ENCODE measurements at places on chromosomes 1 and 21.

DNA sequence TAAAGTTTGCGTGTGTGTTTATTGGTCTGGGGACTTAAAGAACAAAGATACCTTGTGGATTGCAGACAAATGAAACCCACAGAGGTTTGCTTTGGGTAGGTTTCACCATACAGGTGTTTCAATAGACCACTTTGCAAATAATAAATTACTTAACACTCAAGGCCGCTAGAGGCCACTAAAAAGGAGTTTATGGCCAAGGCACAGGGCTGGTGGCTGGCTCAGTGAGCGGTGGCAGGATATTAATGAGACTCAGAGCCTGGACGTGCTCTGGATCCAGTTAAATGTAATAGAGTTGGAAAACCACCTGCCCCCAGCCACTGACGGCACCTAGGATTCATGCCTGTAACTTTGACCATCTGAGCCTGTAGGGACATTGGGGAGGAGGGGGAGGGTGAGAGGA lies 44.5 kb downstream of the LRRC38 start:
- peak; percentile 49 for DNase-seq

DNA sequence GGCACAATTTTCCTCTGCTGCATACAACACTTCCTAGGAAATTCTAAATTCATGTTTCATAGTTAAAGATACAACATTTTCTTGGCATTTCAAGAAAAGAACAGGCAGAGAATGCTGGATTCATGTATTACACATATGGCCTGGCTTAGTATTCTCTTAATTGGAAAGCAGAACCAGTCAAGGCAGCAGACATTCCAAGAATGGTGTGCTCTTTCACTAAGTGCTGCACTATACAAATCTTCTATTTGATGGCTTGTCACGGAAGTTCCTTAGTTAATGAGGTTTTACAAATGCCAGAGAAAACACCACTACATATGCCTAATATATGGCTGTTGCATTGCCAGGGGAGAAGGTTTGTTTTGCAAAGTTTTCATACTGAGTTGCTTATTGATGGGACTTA lies 80.8 kb upstream of the DYNLT5 start:
- no peak for DNase-seq

GRCh38 chr1:39094685-39095084 lies 68.5 kb downstream of the NDUFS5 start:
- no peak for DNase-seq

DNA sequence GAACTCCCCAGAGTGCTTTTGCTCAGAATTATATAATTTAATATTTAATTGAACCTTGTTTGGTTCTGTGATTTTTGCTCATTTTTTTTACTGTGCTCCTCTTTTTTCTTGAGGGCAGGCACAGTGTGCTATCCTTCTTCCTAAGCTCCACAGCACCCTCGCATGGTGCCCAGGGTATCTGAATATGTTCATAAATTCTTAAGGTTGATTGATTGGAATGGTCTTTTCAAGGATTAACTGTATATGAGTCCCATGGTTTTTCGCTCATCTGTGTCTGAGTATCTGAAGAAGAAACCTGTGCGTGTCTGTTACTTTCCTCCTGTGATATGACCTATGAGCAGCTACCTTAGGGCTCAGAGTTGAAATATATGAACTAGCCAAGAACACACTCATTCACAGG lies 393.7 kb downstream of the HLX start:
- no peak for DNase-seq

- DNase-seq = no peak
Measured at GRCh38 chr1:94540440-94541245, 916 bp downstream of the F3 start.

- no peak for DNase-seq
Measured at GRCh38 chr1:94382201-94382600, 36.0 kb upstream of the ABCD3 start.

GRCh38 chr1:109319114-109319513 lies 12.3 kb upstream of the MYBPHL start:
- no peak for DNase-seq

- peak; percentile 61 for DNase-seq
Measured at GRCh38 chr1:154608397-154609270, 648 bp upstream of the ADAR start.

DNA sequence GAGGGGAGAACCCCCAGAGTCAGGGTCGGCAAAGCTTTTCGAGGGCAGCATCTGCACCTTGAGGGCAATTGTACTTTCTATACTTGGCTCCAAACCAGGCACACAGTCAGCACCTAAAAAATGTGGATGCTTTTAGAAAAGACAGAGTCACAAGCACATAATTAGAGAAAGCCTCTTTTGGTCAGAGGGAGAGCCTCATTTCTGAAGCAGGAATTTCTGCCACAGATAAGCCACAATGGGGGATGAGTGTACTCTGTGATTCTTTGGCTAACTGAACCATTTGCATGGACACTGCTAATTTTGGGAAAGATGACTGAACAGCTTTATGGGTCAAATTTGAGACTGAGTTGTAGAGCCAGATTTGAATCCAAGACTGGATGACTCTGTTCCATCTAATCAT lies 635.7 kb downstream of the KIF26B start:
- DNase-seq = no peak

GRCh38 chr1:1020415-1021009 lies 592 bp downstream of the AGRN start:
- DNase-seq = no peak
